ENCODE measurements at places on chromosomes 6 and 20.

DNA sequence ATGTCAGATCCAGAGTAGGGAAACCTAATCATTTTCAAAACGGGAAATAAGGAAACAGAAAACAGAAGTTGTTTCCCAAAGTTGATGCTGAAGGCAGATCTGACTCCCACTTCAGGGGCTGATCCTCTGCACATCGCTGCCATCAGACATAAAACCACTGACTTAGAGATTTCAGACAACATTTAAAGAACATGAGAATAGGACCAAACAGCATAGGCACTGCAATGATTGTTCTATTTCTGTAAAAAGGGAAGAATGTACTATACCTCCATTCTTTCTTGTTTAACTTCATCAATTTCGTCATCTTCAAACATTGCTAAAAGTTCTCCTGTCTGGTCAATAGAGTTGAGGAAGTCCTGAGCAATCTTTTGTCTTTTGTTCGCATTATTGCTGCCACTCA is 324.7 kb upstream of the RUNX2 start:
- DNase-seq = no peak

GRCh38 chr6:46850792-46851191 is 57.6 kb downstream of the MEP1A start:
- DNase-seq = no peak

GRCh38 chr6:84263557-84263956 is 36.1 kb upstream of the CEP162 start:
- DNase-seq = no peak

- DNase-seq = no peak
These were observed 414.6 kb downstream of the CDH26 start for GRCh38 chr20:60372822-60373221.

DNA sequence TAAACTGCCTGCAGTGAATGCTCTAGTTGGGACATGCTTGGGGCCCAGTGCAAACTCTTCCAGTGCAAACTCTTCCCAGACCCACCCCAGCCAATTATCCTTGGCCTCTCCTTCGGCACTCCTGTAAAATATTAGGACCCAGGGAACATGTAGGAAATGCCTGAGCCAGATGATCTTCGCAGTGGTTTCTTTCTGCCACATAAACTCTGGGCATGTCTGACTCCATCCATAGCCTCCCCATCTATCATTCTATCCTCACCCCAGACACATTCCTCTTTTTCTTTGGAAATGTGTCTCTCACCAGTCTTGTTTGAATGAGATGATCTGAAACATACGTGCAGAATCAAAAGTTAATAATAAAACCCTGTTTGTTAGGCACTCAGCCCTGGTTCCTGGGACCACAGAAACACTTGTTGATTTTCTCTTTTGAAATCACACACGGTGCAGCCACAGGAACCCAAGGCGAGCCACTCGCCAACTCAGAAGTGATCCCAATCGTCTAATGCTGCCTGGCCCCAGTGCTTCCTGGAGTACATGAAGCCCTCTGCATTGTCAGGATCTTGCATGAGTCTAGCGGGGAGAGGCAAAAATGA is 108.9 kb upstream of the CST7 start:
- DNase-seq = no peak
